ENCODE measurements at places on chromosomes 4 and X.

- DNase-seq = no peak
Measured at GRCh38 chr4:106273831-106274230, 42.2 kb downstream of the TBCK start.

DNA sequence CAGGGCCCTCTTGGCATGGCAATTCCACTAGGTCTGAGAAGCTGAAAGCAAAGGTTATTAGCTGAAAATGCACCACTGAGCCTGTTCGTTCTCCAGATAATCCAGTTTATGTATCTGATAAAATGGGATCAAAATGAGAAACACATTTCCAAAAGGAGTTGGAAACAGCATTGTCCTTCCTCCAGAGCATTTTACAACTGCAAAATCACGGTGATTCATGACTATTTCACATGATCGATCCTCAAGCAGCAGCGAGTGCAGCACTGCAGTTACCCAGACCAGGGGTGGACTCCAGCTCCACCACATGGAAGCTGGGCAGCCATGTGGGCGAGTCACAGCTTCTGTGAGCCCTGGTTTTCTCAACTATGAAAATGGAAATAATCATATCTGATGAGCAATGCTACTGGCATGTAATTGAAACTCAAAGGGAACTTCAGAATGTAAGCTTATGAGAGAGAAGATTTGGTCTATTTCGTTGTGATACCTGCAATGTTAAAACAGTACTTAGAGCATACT is 78.7 kb upstream of the MSX1 start:
- DNase-seq = no peak

GRCh38 chrX:80021621-80022020 is 7.1 kb downstream of the TBX22 start:
- DNase-seq = no peak

DNA sequence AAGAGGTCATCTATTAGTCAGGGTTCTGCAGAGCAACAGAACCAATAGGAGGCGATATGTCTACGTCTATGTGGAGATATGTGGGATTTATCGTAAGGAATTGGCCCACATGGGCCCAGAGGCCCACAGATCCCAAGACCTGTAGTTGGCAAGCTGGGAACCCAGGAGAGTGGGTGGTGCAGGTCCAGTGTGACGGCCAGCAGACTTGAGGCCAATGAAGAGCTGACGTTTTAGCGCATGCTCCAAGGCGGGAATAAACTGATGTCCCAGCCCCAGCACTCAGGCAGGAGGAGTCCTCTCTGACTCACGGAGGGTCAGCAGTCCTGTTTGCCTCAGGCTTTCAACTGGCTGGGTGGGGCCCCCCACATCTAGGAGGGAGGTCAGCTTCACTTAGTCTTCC is 21.3 kb downstream of the SPACA5 start:
- DNase-seq = no peak

DNA sequence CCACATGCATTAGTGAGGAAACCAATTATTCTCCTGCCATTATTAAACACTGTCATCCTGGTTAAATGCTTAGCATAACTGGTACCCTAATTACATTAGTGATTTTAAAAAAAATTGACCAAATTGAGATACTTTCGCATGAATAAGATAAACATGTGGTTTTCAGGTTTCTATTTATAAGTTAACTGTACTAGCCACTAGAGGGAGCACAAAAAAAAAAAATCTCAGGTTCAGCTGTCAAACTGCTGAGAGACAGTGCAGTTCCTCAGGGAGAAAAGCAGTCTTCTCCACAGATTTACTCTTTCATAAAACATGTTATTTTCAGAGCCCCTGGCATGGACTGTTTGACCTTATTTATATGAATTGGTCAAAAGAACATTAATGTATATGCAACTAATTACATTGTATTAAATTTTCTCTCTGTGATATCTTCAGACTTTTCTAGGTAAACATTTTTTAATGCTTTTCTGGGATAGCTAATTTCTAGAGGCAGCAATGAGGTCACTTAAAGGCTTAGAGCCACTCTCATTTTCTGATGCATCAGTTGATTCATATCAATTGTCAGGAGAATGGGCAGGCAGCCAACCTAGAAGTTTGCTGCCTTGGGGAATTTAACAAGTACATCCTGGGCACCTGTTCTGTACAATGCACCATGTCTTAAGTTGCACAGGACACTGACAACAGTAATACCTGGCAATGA is 167.5 kb downstream of the CDS1 start:
- no peak for DNase-seq

DNA sequence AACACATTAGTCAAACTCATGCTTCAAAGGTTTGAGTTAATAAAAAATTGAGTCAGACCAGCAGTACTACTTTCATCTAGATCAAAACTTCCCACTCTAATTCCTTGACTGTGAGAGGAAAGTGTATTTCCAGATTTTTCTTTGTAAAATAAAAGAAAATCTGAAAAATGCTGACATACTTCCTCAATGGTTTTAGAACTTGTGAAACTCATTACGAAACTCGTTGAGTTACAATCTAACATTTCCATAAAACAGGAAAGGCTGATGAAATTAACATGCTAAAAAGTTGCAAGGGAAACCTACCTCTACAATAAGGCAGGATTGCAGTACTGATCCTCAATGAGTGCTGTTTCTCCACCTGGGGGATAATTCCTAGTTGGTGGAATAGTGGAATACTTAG is 217.8 kb upstream of the HCCS start:
- no peak for DNase-seq

DNA sequence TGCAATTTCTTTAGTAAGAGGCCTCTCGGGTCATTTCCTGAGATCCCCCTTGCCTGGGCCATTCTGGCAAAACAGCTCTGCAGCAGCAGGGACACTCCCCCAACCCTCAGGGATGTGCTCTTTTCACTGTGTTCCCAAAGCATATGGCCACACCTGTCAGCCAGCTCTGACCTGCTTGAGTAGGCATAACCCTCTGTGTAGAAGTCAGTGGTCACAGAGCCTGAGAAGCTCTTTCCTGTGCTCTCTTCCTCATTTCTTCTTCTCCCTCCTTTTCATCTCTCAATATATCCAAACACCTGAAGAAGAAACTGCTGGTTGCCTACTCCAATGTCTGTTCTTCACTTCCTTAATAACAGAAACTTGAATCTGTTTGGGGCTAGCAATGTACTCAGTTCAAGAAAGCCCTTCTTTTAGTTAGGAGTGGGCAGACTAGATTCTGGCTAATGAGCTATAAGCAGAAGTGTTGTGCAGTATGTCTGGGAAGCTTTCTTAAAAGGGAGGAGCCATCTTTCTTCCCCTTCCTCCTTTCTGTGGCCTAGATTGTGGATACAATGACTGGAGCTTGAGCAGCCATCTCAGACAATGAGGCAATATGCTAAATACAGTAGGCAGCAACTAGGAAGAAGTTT is 73.3 kb downstream of the PRPS1 start:
- DNase-seq = no peak

- DNase-seq = no peak
Measured at GRCh38 chr4:182698212-182698611, 219.0 kb downstream of the DCTD start.

- no peak for DNase-seq
Measured at GRCh38 chr4:112451831-112452230, 64.1 kb downstream of the NEUROG2 start.

DNA sequence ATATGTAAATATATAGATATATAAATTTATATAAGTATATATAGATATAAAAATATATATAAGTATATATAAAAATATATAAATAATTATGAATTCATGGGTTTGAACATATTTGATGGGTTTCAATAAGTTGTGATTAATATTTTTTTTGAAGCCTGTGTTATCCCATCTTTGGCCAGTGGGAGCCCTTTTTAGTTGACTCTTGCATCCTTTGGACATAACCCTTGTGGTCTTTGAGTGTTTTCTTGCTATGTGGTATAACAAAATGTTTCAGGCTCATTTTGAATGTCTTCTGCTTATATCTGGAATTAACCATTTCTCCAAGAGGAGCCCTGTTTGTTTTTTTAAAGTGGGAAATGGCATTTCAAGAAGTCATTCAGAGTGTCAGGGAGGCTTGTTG is 15.2 kb downstream of the SNX25 start:
- DNase-seq = no peak

DNA sequence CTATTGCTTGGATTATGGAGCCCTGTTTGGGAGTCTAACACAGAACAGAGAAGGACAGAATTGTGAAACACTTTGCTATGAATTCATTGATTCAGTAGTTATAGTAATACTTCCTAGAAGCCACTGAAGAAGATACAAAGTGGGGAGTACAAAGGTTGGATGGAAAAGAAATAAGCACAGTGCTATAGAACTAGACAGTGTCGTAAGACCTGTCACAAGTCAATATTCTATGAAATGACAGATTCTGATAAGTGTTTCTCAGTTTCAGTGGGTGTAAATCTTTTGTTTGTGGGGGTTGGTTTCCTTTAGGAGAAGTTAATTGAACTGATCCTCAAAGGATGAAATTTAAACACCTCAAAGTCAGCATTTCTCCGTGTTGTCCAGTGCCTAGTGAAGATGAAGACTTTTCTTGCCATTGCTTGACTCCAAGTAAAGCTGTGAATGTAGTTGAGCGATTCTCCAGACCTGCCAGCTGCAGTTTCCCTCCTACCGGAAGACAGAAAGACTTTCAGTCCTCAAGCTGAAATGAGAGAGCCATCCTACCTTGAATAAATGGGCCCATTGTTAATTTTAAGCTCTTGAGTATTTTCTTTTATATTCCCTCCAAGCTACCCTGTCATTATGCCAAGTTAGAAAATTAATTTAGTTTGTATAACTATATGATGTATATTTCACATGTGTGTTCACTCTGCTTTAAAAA is 7.9 kb downstream of the PDLIM5 start:
- no peak for DNase-seq

GRCh38 chrX:41475591-41476241 is 28.6 kb downstream of the NYX start:
- DNase-seq = no peak

DNA sequence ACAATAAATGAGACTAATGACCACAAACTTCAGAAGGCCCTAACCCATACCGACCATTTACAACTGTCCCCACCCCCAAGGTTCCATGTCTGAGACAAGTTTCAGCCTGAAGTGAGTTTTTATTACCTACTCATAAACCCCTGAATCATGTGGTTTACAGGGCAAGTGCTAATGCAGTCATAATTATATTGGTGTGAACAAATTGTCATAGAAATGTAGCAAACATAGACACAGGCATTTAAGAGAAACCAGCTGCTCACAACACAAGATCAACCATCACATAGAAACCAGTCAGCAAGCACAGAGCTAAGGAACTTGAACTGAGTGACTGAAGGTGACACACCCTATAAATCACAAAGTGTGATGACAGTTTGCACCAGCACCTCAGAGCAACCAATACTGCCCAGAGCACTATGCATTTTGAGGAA is 173.8 kb upstream of the MID1 start:
- DNase-seq = no peak

DNA sequence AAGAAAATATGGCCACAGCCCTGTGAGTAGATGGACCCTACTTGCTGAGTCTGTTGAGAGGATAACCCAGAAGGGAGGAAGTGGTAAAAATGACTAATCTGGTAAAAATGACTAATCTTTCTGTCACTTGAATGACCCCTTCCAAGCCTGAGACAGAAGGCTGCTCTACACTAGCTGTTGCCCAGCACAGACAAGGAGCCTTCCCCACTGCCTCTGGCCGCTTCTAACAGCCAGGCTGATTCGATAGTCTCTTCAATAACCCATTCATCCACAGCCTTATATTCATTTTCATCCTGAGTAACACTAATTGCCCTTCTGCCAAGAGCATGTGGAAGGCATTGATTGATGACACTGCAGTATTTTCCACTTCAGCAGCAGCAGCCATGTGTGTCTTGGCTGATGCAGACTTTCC is 18.4 kb downstream of the MAGEB17 start:
- no peak for DNase-seq

GRCh38 chr4:102168580-102168979 is 176.7 kb downstream of the SLC39A8 start:
- DNase-seq = no peak

DNA sequence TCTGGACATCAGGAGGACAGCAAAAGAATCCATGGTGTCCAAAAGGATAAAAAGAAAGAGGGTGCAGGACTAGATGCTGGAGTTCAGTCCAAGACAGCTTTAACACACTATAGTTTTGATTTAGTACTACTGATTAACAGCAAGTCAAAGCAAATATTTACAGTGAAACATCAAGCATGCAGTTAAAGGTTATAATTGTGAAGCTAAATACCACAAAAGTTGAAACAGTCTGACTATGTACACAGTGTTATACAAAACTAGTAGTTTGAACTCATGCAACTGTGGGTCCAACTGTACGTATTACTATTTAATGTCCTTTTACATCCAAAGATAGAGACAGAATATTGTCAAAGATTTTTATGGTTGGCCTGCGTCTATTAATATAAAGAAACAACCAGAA is 57.6 kb downstream of the CHIC2 start:
- DNase-seq = no peak

DNA sequence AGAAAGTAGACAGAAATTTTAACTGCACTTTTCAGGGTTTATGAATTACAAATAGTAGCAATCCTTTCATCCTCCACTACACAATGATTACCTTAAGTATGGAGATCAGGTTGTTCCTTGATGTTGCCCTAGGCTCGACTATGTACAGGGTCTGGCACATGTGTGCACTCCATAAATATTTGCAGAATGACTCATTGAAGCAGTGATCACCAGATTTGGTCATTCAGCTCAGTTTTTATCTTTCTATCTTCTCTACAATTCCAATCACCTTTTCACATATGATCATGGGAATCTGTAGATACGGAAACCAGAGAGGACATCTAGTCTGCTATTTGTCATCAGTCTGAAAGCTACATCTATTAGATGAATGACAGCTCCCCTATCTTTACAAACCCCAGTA is 171.7 kb upstream of the HCCS start:
- DNase-seq = no peak

DNA sequence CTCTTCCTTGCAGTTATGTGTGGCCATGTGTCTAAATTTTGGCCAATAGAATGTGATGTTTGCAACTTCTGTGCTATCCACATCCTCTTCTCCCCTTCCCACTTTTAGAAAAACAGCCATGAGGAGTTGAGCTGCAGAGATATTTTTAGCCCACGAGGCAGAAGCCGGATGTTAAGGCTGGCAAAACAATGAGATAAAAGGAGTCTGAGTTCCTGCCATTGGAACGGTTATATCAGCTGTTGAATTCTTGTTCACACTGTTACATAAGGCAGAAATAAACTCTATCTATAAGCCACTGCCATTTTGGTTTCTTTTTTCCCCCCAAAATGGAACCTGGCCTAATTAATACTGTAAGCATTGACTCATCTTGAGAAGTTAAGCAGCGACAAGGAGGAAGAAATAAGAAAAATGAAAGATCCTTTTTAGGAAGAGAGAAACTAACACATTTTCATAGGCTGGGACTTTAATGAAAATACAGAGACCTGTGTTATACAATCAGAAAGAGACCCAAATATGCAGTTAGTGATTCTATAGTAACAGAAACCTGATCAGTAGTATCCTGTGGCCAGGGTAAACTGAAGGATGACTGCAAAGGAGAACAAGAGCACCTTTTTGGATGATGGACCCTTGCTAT is 200.5 kb downstream of the INPP4B start:
- peak; percentile 9 for DNase-seq

DNA sequence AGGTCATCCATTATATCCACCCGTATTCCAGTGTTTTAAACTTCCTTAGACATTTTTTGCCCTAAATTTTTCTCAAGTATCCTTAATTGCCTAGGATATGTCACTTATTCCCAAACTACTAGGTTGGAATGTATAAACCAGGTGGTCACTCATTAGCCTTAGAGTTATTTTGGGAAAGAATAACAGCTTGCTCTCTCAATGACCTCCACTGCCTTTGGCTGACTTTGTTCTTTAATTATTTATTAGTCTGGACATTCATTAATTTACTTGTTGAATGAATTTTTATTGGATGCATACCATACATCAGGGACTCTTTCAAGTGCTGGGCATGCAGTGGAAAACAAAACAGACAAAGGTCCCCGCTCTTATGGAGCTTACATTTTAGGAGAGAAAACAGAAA is 609.3 kb upstream of the IGFBP7 start:
- no peak for DNase-seq
